ENCODE measurements at places on chromosomes 16 and 17.

GRCh38 chr16:65119901-65120401, 1.9 kb downstream of the CDH11 start:
- peak; percentile 48 for DNase-seq

GRCh38 chr17:66466106-66466820, 163.8 kb downstream of the PRKCA start:
- DNase-seq, result no peak

- DNase-seq, result no peak
Measured at GRCh38 chr16:84774810-84775209, 45.0 kb upstream of the CRISPLD2 start.

- DNase-seq, result no peak
Measured at GRCh38 chr17:39339272-39339671, 62.2 kb downstream of the FBXL20 start.

DNA sequence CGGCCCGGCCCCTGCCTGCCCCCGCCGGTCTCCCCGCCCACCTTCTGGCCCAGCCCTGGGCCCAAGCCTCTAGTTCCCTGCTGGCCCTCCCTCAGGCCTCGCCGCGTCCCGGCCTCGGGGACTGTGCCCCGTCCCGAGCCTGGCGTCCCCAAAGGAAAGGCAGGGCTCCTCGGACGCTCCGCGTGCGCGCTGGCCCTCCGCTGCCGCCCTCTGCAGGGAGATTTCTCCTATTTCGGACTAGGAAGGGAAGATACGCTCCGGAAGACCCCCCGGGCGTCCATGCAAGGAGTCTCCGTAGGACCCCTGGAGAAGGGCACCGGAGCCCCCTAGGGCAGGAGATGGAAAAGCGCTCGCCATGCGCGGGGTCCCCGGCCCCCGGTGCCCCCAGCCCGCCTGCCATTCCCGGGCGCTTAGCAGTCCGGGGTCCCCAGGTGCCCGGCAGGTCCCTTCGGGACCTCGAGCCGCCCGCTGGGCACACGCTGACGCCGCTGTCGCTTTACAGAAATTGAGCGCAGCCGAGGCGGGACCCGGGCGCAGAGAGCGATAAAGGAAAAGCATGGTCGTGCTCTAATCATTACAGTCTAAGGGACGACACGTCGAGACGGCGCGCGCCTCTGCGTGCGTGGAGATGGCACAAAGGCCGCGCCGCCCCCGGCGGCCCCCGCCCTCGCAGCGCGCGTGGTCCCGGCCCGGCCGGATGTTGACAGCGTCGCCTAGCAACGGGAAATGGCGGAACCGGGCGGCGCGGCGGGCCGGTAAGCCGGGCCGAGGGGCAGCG, at the start of gene CCDC40:
TSS of gene CCDC40 (plus strand) at position 706 of the 778 bp plus-strand sequence. CDS start at position 727, 21 bp downstream.
- DNase-seq, result peak; percentile 81

- DNase-seq, result no peak
Measured at GRCh38 chr16:85718682-85719081, 29.9 kb upstream of the GINS2 start.

DNA sequence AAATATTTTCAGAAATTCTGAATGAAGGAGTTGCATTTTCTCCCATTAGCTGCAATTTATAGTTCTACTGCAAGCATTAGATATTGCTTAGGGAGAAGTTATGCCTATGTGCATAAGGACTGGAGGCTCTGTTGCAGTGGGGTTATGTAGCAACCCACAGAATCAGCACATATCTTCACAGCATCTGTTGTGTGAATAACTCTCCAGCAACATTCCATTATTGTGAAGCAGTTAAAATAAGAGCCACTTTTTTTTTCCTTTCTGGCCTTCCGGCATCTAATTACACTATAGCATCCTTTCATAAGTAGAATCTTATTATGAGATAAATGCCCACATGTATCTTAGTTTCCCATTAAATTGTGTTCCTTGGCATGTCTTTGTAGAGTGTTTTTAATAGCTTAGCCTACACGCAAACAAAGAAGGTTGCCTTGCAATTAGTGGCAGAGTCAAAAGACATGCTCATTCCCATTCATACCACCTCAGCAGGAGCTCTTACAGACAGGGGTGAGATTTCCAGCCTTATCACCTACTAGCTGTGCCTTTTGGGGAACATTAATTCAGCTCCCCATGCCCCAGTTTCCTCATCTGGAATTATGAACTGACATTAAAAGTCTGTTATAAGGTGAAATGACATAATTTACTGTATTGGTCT, 596.0 kb upstream of the GOT2 start:
- peak; percentile 54 for DNase-seq

GRCh38 chr16:80591071-80591915, 50.5 kb downstream of the DYNLRB2 start:
- DNase-seq, result no peak

DNA sequence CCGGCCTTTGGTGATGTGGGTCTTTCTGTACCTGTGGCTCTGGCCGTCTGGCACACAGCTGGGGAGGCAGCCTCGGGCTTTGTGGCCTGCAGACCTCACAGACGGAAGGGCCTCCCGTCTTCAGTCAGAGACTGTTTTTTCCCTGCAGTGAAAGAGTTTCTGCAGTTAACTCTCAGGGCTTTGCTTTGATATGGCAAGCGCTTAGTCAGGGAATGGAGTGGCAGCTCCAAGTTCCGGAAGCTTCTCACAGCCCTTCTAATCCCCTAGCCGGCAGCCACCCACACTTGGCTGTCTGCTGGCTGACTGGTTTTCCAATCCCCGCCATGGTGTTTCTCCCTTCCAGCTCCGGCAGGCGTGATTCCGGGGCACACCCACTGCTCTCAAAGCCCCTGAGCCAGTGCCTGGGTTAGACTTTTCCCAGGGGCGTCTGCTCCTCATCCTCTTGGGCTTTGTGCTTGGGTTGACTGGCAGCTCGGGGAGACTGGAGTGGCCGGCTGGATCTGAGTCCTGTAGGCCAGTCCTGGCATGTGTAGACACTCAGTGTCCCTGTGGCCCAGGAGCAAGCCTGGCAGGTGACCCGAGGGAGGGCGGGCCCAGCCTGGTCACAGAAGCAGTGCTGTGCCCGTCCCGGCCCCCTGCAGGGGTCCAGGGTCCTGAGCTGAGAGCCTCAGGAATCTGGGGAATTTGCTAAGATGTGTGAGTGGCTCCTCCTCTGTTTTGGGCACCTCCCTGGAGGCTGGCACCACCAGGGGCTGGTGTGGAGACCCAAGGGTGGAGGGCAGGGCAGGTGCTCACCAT, 29.9 kb downstream of the BAIAP2 start:
- DNase-seq, result no peak

- no peak for DNase-seq
Measured at GRCh38 chr17:40218006-40218739, 931 bp upstream of the WIPF2 start.

- DNase-seq, result no peak
Measured at GRCh38 chr17:43434902-43435319, 36.1 kb downstream of the ARL4D start.

- no peak for DNase-seq
Measured at GRCh38 chr17:41339571-41340172, 11.0 kb downstream of the KRT33A start.

GRCh38 chr17:39151943-39152818, 744 bp upstream of the PLXDC1 start:
- DNase-seq, result peak; percentile 37

- no peak for DNase-seq
Measured at GRCh38 chr17:58279016-58279711, 1.6 kb downstream of the MPO start.
